Left ventricle myocardium inferior (tissue), 1 donor: ENCODE measurements at places on chromosomes 4 and X.

- no peak for DNase-seq
These were observed 86.7 kb upstream of the TECRL start for GRCh38 chr4:64495946-64496345.

DNA sequence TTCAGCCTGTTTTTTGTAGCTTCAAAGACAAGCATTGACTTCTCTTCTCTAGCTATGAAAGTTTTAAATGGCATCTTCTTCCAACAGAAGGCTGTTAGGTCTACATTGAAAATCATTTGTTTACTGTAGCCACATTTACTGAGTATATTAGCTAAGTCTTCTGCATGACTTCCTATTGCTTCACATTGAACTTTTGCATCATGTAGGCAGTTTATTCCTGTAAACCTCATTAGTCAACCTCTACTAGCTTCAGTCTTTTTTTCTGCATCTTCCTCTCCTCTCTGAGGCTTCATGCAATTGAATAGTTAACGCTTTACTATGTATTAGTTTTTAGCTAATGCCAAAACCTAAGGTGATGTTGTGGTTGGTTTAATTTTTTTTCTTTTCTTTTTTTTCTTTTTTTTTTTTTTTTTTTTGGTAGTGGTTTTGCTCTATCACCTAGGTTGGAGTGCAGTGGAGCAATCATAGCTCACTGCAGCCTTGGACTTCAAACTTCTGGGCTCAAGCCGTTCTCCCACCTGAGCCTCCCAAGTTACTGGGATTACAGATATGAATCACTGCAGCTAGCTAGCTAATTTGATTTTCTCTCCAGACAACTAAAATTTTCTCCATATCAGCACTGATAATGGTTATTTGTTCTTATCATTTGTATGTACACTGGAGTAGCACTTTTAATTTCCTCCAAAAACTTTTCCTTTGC, 3.4 kb downstream of the UGT2A3 start:
- no peak for DNase-seq

DNA sequence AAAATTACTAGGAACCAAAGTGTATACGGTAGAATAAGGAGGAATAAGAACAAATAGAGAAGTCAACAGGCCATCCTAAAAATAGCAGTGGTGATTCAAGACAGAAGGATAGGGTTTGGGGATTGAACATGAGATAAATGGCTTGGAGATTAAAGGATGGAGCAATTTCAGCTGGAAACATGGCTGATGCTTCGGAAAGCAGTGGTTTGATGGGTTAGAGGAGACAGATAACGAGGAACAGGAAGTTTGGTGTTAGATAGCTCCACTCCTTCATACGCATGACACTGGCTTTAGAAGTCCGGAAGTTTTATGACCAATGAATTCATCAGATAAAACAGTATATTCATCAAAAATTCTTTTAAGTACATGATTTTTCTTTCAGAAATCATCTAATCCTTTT, 70.8 kb upstream of the GALNTL6 start:
- no peak for DNase-seq

DNA sequence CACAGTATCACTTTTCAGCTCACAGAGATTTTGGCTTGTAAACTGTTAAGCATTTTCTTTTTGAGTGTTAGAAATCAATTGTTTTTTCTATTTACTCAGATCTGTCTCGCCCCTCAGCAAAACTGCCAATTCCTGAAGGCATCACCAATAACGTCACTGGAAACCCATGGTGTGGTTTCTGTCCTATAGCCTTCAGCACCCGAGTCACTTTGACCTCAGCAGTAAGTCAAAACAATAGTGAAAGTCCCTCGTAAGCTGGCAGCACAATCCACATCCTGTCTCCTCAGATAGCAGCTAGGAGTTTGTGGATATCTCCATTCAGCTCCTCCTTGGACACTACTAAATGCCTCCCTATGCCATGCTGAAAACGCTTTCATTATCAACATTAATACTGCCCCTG, 1787.4 kb upstream of the ADGRL3 start:
- DNase-seq: no peak

DNA sequence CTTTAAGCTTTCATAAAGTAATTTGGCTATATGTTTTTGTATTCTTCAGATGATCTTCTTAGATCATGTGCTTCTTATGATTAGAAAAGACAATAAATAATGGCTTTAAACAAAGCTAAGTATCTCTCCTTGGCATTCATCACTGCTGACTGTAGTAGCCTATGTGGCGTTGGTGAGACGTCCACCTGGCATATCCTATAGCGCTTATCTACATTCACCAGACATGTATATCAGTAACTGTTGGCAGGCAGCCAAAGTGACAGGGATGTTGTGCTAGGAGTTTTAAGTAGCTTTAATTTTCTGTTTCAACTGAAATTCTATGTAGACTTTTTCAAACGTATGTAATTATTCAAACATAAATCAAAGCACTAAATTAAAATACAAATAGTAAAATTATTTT, 276.4 kb downstream of the IL15 start:
- DNase-seq: no peak

DNA sequence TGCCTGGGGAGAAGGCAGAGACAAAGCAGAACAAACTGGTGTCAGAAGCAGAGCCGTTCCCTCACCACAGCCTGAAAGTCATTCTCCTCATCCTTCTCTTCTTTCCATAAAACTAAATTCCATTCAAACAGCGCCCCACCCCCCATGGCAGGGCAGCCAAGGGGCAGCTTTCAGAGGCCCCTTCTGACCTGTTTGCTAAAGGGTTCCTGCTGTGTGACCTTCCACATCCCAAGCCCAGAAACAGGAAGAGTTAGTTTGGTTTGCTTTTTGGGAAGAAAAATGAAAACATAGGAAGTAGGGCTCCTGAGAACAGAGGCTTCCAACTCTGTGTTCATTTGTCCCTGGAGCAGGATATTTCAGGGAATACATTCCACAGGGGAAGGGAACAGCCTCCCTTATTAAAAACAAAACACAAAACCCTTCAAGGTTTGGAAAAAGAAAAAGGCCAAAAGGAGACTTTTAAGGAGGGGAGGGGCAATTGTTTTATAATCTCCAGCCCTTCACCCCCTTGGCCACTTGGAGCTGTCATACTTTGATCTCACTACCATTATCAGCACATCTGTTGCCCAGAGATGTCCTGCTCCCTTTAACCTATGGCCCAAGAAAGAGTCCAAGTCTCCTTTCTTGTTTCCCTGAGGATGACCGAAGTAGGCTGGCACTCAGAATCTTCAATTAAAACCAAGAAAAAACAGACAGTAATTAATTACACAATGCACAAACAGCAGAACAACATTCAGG, 25.3 kb downstream of the STARD8 start:
- peak; percentile 62 for DNase-seq

- no peak for DNase-seq
These were observed 7.3 kb upstream of the GALNT7 start for GRCh38 chr4:173161311-173161710.

DNA sequence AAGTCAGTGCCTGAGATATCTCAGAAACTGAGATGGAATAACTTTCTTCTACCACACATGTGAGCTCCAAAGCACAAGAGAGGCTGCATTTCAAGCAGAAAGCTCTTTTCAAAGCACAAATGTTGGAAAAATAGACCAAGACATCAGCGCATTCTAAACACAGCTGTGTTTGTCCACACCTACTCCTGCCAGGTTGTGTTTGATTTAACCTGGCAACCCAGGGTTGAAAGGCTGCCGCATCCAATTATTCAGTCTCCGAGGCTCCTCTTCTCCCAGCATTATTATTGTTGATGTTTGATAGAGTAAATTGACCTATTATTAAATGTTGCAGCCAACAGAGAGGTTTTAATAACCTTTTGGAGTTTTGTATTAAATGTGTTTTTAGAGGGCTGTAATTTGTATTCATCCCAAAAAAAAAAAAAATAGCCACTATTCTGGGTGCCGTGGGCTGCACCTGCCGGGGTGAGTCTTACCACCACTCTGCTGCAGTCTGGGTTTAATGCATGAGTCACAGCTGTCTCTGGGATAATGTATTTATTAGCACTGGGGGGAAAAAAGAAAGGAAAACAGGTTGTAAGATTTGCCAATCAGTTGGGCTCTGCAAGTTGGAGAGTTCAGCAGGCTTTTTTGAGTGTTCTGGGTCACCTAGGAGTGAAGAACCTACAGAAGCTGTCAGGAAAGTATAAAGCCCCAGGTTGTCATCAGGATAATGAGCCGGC, 105.2 kb upstream of the NOCT start:
- DNase-seq: no peak

GRCh38 chr4:128385683-128386304, 98.2 kb upstream of the PGRMC2 start:
- DNase-seq: no peak

DNA sequence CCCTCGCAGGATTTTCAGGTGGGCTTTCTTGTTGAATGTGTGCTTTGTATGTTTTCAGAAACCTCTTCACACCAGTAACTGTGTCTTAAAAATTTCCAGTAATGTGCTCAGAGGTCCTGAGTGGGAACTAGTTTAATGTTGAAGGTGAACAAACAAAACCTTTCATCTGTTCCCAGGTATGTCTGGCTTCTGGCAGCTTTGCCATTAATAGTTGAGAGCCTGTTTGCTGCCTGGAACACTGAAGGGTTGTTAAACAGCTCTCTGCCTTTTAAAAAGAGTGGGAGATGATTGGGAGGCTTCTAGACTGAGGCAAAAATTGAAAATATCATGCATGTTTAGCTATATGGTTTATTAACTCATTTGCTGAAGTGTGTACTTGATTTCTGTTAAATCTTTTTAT, 161.2 kb upstream of the AGTR2 start:
- no peak for DNase-seq

DNA sequence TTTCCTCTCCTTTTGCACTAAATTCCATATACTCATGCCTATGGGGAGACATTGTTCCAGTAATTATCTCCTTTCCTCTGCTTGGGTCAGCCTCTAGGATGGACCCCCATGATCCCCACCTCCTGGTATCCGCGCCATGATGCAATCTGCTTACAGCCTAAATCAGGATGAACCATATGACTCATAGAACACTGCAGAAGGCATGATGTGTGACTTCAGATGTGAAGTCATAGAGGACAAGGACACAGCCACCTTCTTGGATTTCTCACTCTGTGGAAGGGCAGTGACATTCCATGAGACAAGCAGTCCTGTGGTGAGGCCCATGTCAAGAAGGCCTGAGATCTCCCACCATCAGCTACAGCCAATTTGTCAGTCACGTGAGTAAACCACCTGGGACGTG, 9.0 kb upstream of the TMEM144 start:
- DNase-seq: no peak

- DNase-seq: no peak
These were observed 1957.0 kb upstream of the AGA start for GRCh38 chr4:179399054-179399782.
